Activated T-cell treated with anti-CD3 and anti-CD28 coated beads, Interleukin-2, amount 50 U/mL, for 1 hour (primary cell): ENCODE measurements at places on chromosomes 11 and 22.

GRCh38 chr11:44600839-44601383 is 35.4 kb downstream of the CD82 start:
- no peak for DNase-seq

DNA sequence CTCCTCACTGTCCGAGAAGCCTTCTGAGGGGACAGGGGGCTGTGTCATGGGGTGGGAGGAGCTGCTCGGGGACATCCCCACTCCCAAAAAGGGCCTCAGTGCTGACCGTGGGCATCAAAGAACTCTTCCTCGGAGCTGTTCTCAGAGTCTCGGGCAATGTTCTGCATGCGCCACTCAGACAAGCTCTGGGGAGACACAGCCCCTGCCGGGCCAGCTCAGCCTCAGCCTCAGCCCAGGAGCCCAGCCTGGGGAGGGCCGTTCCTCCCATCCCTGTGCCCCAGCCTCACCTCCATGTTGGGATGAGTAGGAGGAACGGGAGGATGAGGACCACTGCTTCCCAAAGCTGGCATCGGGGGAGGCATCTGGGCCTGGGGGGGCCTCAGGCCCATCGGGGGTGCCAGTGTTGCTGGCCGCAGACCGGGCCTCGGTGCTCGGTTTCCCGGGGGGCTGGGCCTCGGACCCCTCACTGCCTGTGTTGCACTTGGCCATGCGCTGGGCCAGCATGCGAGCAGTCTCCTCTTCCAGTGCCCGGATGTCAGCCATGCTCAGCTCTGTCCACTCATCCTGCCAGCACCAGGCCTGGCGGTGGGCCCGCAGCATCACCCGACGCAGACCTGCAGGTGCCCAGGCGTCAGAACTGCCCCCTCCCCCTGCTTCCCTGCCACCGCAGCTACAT is 5.2 kb downstream of the PITPNM1 start:
- DNase-seq, result no peak

- DNase-seq, result no peak
Observed at GRCh38 chr22:44890416-44891292, 119.2 kb downstream of the PHF21B start.

- DNase-seq, result no peak
Observed at GRCh38 chr22:38954414-38955043, 2.9 kb upstream of the APOBEC3A start.

DNA sequence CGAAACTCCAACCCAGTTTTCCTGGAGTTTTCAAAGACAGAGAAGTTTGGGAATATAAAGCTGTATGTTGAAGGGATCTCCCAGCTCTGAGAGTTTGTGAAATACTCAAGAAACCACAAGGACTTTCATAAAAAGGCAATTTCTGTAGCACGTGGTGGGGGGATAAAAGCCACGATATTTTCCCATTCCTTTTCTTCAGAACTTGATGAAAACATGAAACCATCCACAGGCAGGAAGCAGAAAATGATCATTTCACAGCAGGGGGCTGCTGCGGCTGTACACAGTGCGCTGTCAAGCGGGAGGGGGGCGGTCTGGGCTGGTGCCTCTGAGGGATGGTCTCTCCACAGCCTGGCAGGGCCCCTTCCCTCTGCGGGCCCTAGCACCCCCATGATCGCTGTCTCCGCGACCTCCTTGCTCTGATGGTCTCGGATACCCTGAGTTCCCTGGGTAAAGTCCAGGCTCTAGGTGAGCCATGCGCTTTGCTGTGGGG is 423.2 kb downstream of the MN1 start:
- no peak for DNase-seq

- no peak for DNase-seq
Observed at GRCh38 chr11:86595451-86595850, 77.0 kb downstream of the ME3 start.

DNA sequence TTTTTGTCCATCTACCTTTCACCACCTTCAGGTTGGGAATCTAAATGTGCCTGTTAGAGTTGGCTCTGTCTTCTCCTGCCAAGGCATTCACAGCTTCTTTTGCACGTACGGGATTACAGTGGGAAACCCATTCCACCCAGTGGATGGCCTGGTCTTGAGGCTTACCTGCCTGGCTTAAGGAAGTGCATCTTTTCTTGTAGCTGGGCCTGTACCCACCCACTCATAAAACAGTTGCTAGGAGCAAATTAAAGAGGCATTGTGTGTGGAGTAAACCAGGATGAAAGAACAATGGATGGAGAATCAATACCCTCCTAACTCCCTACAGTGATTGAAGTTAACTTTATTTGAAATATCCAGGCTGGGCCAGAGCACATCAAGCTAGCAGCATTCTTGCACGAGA is 71.6 kb downstream of the TEAD1 start:
- no peak for DNase-seq

- no peak for DNase-seq
Observed at GRCh38 chr11:2955906-2956476, 26.8 kb upstream of the PHLDA2 start.

DNA sequence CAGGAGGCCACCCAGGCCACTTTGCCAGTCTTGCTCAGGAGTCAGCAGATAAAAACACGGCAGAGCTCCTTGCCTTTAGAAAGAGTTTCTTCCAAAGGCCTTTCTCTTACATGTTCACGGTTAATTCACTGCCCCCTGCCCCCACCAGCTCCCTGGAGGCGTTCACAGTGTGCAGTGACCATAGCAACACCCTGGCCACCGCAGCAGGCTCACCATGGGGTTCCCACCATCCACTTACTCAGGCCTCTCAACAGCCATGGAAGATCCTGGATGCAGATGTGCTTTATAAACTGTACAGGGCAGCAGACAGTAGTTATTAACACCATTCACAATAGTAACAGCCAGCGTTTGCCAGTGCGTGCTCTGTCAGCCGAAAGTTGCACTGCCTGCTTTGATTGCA is 10.6 kb upstream of the MYO7A start:
- DNase-seq, result no peak

- DNase-seq, result no peak
Observed at GRCh38 chr11:18191376-18191775, 18.7 kb downstream of the MRGPRX4 start.

DNA sequence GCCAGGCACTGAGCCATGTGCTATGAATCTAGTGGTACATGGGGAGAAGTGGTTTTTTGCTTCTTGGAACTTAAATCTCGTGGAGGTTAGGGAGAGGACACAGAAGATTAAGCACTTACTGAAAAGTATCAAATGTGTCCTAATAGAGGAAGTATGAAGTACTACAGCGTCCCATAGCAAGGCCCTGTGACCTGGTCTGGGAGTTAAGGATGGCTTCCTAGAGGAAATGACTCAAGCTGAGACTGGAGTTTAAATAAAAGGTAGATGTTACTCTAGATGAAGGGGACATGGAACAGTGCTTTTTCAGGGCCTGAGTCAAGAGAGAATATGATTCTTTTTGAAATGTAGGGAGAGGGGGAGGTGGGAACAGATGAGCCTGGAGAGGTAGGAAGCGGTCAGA is 202.9 kb downstream of the GRIK4 start:
- no peak for DNase-seq

GRCh38 chr22:49447837-49448236 is 379.8 kb downstream of the BRD1 start:
- no peak for DNase-seq

DNA sequence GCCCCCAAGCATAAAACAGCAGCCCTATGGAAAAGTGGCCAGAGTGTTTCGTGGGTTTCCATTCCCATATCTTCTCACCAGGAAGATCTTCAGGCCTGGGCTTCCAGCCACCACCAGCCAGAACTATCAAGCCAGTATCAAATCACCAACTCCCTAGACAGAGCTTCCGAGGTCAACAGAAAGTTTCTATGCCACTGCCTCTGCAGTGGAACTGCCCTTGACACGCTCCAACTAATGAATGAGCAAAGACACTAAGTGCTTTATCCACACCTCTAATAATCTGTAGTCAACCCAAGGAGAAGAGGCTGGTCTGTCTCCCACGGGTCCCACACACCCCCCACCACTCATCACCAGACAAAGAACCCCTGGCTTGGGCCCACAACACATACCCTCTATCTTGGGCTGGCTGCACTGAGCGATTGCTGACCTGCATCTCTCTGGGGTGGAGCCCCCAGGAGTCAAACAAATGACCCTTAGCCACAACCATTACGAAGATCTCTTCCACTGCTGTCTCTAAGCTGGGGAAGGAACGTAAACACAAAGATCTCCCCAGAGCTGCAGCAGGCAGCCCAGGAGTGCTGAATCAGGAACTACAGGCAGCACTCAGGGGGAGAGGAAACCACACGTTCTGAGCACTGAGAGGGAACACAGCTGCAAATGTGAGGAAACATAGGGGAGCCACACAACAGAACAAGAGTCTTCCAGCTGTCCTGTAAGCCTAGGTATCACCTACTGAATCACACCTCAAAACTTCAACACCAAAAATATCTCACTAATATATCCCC is 9.7 kb downstream of the OR5AN1 start:
- no peak for DNase-seq
